ENCODE measurements at places on chromosomes 4 and X.

DNA sequence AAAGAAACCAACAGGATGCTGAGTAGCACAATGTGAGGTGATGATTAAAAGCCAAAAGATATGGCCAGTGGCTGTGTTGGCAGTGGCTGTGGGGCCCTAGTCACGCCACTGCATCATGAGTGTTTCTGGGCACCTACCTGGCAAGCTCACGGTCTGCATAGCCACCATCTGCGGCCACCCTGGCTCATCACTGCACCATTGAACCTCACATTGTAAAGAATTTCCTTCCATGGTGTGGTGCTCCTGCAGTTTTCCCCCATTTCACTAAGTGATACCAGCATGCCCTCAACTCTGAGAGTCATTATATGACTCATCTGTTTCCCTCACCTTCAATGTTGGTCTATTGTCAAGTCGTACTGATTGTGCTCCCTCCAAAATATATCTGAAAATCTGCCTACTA lies 45.5 kb upstream of the CLNK start:
- no peak for DNase-seq

DNA sequence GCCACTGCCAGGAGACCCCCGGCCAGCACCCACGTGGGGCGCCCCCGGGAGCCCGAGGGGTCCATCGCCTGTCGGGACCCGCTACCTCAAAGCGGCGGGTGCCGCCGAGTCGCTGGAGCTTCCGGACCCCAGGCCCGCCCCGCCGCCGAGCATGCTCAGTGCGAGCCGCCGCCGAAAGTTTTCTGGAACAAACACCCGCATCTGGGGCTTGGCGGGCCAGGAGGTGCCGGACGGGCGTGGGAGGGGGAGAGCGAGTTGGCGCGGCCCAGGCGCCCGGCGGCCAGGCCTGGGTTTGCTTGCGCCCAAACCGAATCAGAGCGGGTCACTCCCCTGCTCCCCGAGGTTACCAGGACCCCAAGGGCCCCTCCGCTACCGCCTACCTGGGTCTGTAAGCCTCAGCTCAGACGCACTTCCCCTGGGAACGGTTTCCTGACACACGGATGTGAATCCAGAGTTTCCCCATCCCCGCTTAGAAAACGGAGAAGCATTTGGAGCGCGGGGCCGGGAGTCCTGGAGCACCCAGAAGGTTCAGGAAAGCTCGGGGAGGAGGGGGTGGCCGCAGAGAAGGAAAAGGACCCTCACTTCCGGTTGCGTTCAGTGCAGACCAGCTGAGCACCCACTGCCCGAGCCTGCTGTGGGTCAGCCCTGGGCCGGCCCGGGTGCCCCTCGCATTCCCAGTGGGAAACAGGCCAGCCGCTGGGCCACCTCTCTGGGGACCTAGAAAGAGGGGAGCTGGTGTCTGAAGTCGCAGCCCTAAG lies at the start of gene EVC2:
TSS of gene EVC2 (minus strand) at position 111 of the 758 bp plus-strand sequence. CDS start at position 65, 46 bp downstream.
- no peak for DNase-seq

DNA sequence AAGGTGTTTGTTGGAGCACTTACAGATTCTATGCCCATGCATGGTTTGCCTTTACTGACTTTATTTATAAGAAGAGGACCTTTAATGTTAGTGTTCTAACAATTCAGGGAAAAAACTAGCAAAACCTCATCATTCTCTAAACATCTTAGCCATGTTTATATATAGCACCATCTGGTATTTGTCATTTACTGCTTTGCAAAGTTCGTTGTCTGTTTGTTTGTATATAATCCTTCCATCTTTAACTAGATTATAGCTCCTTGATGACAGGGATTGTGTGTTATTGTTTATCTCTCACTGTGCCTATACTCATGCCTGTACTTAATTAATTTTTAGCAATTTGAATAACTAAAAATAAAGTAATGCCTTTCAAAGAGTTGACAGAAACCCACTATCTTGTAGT lies 170.6 kb upstream of the PACRGL start:
- no peak for DNase-seq

DNA sequence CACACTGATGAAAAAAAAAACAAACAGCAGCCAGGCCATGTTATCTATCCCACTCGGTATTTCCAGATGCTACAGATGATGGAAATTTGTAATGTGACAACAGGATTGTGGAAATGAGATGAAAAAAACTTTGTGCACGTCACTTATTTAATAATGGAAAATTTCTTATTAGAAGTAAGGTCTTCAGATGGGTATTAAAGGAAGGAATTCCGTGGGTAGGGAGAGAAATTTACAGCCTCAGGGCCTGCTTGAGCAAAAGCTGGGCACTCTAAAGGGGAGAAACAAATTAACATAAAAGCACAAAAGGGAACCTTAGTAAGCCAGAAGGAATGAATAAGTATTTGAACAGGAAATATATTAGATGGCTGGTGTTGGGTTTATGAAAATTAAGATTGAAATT lies 4.2 kb upstream of the PKD2 start:
- no peak for DNase-seq

DNA sequence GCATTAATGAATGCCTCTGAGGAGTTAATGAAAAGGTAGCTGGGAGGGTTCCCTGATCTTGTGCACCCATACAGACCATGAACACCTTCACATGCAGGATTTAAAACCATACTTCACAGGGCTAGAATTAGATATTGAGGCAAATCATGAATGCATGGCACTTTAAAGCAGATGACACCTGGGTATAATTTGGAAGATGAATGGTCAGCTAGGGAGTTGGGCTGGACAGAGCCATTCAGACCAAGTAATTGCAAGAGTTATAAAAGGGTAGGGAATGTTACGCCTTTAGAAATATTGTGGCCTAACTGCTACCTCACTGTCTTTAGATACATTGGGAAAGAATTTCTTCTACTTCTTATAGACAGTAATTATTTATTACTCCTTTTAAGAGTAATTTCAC lies 89.1 kb upstream of the ZNF827 start:
- DNase-seq = no peak

- no peak for DNase-seq
Measured at GRCh38 chr4:123412091-123412505, 15.5 kb downstream of the SPRY1 start.

- no peak for DNase-seq
Measured at GRCh38 chr4:108612365-108612764, 8.0 kb upstream of the RPL34 start.

- no peak for DNase-seq
Measured at GRCh38 chr4:173924561-173924960, 358.9 kb downstream of the FBXO8 start.

GRCh38 chr4:181597766-181598165 lies 645.4 kb upstream of the TENM3 start:
- DNase-seq = no peak

DNA sequence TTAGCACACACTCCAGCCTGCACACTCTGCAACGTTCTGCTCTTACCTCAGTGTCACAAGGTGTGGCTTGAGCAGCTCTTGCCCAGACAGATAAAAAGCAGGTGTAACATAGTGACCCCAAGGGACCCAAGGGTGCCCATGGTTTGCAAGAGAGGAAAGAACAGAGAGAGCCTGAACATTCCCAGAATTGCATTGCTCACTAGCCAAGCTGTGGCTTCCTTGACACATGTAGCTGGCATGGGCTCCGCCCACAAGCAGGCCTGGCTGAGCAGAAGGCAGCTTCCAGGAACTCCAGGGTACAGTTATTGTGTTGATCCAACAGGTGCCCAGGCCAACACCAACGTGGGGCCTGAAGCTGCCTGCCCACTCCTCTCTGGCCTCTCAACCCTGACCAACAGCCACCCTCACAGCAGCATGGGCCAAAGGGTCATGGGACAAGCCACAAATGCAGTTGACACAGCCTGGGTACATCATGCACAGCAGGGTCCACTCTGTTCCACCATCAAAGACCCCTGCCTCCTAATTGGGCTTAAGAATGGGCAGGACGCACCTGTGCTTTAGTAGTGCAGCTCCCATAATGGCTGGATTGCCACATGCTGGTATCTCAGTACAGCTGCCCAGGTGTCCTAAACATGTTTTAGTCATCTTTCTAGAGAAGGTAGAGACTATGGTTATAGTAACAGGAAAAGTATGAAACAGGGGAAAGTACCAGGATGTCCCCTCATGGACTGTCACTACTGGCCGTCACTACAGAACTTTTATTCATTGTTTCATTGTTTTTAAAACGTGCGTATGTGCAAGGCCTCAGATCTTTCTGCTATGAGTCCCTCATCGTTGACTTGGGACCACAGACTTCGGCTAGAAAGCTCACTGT lies 73.7 kb upstream of the ACSL1 start:
- DNase-seq = no peak

DNA sequence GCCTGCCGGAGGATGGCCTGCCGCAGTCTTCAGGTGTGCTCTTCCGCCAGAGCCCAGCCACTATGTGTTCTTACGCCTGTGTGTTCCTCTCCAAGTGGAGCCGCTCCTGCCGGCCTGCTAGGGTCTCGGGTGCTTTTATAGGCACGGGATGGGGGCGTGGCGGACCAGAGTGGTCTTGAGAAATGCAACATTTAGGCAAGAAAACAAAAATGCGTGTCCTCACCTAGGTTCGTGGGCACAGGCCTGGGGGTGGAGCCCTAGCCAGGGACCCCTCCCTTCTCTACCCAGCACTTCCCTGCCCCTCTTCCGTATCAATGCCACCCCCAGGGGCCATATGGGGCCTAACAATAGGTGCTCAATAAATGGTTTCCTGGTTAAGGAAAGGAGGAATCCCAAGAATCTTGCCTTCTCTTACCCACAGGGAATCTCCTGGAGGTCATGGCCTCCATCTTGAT lies 34.4 kb upstream of the LRBA start:
- DNase-seq = no peak

GRCh38 chrX:133273180-133273579 lies 55.0 kb upstream of the TFDP3 start:
- no peak for DNase-seq

GRCh38 chrX:46713672-46714490 lies 45.0 kb downstream of the SLC9A7 start:
- DNase-seq = no peak

DNA sequence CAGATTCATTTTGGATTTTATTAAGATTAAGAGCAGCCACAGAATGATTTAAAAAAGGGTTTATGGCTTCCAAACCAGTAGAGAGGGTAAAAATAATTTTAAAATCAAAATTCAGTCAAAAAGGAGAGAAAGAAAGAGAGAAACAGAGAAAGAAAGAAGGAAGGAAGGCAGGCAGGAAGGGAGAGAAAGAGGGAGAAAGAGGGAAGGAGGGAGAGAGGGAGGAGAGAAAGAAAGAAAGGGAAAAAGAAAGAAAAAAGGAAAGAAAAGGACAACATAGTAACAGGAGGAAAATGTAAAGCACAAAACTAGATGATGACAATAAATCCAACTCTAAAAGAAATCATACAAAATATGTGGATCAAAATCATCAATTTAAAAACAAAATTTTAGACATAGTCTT lies 79.6 kb upstream of the FRG1 start:
- no peak for DNase-seq

DNA sequence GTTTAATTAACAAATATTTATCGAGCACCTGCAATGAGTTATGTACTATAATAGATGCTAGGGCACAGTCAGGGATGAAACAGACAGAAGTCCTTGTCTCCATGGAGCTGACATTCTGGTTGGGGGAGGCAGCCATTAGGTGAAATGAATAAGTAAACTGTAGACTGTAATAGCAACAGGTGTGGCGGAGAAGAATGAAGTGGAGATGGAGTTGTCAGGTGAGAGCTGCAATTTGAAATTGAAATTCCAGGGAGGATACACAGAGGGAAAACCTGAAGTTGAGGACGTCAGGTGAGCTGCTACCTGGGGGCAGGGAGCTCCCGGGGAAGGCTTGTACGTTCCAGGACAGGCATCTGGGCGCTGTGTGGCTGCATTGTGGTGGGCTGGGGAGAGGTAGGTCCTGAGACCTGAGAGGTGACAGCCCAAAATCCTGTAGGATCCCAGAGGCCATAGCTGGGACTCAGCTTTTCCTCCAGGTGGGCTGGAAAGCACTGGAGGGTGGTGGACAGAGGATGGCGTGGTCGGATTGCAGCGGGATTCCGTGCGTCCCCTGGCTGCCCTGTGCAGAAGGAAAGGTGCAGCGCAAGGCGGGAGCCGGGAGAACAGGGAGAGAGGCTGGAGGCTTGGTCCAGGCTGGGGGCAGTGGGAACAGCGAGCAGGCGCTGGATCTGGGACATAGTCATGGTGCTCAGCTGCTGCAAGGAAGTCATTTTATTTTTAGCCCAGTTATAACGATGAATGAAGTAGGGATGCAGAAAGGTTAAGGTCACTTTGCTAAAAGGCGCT lies 24.8 kb downstream of the CYTL1 start:
- no peak for DNase-seq

GRCh38 chr4:176825586-176825985 lies 32.9 kb upstream of the VEGFC start:
- no peak for DNase-seq

- no peak for DNase-seq
Measured at GRCh38 chrX:53262189-53262917, 19.0 kb downstream of the IQSEC2 start.

DNA sequence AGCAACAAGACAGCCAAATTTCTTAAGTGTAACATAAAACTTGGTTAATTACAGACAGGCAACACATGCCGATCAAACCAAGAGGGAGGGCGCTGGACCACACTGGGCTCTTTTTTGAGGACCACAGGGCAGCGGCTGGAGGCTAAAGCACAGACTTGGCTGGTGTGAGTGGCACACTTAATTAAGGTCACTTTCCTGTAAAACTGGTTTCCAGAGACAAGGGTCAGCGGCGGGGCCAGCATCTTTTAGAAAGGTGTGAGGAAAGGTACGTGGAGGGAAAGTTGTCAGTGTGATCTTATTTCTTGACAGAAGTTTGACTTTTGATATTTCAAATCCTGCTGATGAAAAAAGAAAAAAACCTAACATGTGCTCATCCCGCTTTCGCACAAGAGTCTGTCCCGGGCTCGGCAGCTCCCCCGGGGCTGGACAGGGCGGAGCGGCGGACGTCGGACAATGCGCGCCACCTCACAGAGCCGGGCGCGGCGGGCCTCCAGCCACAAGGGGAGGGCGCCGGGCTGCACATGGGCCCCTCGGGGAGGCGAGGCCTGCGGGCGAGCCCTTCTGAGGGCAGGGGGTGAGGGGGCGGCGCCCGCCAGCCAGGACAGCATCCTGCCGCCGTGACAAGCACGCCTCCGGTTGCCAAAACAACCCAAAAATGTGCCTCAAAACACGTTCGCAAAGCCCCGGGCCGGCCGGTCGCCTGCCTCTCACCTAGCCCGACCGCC lies 660 bp upstream of the HSPA4L start:
- DNase-seq = no peak

DNA sequence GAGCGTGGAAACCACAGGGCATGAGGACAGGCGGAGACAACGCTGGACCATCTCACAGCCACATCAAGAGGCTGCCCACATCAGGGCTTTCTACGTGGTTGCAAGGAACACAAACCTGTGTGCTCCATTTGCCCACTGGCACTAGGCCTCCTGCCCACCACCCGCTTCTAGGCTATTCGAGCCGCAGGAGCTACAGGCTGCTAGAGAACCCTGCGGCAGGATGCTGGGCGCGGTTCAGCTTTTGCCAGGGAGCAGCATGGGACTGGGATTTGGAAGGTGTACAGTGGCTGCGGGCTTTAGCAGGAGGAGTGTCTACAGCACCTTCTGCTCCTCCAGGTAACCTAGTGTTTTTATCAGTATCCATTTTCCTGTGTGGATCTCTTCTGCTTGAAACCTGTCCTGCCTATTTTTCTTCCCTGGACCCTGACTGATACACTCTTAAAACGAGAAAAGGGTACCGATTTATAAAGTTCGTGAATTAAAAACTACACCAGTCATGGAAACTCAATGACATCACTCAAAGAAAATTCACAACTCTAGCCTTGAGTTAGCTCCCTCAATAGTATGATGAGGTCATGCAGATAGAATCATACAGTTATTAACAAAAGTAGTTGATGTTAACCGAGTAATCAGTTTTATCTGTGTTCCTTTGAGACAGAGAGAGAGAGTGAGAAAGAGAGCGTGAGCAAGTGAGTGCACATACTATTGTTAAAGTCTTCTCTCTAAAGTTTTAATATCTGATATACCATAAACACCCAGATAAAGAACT lies 12.8 kb downstream of the NOP14 start:
- no peak for DNase-seq

Measured in stimulated activated CD8-positive, alpha-beta memory T cell treated with anti-CD3 and anti-CD28 coated beads, Interleukin-4, amount 100 ng/mL, for 4 hours (primary cell).